Activated naive CD8-positive, alpha-beta T cell treated with anti-CD3 and anti-CD28 coated beads, Interleukin-2, amount 50 U/mL, for 24 hours (primary cell): ENCODE measurements at places on chromosomes 11 and 22.
A peak's percentile ranks its signal among the peaks of the same experiment; 100 is the strongest.

- DNase-seq: peak; percentile 58
These were observed at the start of gene MMP11 for GRCh38 chr22:23772649-23773473. MMP11 (plus strand) TSS chr22:23772849; CDS start chr22:23772871, 22 bp downstream.

- DNase-seq: no peak
These were observed 7.4 kb downstream of the PLXNB2 start for GRCh38 chr22:50299785-50300619.

DNA sequence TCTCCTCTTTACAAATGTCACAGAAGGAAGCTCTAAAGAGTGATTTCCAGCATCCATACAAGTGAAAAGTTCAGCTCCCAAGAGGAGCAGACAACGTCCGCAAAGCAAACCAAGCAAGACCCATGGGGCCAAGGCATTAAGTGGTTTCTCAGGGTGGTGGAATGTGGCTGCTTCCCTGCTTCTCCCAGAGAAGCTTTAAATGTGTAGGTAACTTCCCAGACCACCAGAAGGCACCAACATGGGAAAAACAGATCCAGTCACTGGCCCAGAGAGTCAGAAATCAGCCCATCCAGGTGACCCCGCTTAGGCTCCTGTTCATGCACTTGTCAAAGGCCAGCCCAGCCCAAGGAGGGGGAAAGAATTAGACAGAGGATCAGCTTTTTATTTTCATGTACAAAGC lies 13.3 kb upstream of the PHF21A start:
- no peak for DNase-seq

DNA sequence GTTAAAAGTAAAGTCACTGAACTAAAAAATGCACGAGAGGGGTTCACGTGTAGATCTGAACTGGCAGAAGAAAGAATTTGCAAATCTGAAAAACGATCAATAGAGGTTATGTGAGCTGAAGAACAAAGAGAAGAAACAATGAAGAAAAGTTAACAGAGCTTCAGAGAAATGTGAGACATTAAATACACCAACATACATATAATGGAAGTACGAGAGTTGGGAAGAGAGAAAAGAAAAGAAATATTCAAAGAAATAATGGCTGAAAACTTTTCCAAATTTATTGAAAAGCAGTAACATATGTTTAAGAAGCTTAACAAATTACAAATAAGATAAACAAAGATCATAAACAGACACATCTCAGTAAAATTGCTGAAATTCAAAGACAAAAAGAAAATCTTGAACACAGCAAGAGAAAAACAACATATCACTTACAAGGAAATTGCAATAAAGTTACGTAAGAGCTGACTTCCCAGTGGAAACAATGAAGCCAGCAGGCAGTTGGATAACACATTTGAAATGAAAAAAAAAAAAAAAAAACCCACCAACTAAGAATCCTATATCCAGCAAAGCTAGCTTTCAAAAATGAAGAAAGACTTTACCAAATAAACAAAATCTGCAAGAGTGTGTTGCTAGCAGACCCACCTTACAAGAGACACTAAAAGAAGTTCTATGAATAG lies 56.8 kb downstream of the EMSY start:
- DNase-seq: no peak

DNA sequence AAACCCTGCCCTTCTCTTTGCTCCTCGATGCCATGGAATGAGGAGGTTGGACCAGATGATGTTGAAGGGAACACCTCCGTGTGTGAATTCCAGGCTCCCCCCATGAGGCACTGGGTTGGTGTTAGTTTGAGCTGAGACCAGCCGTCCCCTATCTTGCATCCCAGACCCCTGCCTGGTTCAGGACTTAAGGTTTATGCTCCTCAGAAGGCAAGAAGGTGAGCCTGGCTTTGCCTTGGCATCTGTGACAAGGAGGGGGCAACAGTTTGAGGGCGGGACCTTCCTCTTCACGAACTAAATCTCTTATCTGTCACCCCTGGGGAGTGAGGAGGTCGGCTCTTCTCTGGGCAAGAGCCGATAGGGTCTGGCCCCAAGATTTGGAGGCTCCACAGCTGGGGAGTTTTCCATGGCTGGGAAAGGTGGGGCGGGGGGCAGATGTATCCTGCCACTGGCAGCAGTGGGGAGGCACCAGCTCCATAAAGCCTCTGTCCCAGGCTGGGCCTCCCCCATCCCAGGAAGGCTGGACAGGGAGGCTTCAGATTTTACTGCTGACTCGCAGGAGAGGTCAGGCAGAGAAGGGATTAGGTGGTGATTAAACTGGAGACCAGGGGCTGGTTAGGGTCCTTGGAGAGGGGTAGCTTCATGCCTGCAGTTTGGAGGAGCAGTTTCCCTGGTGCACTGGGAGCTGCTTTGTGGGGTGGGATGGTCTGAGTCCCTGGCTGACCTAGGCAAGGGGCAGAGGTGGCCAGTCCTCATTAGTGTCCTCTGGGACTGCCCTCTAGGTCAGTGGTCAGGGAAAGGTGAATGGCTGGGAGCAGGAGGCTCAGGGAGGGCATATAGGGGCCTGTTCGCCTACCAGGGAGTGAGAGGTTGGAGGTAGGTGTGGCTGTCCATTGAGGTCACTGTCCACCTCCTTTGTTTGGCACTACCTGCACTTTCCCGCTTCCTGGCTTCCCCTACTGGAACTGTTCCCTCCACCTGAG lies 1.1 kb downstream of the SEC14L2 start:
- no peak for DNase-seq

GRCh38 chr22:49735411-49735900 lies 92.2 kb downstream of the BRD1 start:
- no peak for DNase-seq

- no peak for DNase-seq
These were observed 5.7 kb upstream of the FLI1 start for GRCh38 chr11:128688031-128688713.

- peak; percentile 65 for DNase-seq
These were observed 695 bp downstream of the PEX26 start for GRCh38 chr22:18078329-18079041.

DNA sequence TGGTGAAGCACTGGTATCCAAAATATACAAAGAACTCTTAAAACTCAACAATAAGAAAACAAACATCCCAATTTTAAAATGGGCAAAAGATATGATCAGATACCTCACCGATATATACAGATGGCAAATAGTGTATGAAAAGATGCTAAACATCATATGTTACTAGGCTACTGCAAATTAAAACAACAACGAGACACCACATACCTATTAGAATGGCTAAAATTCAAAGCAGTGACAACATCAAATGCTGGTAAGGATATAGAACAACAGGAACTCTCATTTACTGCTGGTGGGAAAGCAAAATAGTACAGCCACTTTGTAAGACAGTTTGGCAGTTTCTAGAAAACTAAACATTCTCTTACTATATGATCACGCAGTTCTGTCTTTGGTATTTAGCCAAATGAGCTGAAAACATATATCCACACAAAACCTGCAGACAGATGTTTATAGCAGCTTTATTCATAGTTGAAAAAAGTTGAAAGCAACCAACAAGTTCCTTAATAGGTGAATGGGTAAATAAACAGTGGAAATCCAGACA lies 38.5 kb downstream of the SIK3 start:
- DNase-seq: no peak

DNA sequence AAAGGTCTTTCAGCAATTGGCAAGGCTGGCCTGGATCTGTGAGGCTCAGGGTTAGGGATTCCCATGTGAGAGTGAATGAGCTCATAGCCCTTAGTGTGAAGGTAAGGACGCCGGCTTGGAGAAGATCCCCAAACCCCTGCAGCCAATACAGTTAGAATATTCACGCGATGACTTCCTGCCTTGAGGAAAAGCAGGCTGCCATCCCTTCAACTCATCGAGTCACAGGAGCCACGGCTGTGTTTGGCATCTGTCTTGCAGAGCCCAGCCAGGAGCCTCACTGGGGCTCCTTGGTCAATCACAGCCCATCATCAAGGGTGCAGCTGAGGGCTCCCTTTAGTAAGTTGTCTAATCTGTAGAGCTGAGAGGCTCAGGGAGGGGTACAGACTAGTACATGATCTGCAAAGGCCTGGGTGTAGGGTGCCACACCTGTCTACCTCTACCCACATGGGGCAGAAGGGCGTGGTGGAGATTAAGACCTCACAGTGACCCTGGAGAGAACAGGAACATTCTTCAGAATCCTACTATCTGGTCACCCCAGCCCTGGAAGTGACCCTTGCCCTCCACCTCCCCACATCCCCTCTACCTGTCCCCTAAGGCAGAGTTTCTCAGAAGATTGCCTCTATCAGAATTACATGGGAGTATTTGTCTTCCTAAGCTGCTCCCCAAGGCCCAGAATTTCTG lies 18.5 kb downstream of the IL10RA start:
- no peak for DNase-seq

DNA sequence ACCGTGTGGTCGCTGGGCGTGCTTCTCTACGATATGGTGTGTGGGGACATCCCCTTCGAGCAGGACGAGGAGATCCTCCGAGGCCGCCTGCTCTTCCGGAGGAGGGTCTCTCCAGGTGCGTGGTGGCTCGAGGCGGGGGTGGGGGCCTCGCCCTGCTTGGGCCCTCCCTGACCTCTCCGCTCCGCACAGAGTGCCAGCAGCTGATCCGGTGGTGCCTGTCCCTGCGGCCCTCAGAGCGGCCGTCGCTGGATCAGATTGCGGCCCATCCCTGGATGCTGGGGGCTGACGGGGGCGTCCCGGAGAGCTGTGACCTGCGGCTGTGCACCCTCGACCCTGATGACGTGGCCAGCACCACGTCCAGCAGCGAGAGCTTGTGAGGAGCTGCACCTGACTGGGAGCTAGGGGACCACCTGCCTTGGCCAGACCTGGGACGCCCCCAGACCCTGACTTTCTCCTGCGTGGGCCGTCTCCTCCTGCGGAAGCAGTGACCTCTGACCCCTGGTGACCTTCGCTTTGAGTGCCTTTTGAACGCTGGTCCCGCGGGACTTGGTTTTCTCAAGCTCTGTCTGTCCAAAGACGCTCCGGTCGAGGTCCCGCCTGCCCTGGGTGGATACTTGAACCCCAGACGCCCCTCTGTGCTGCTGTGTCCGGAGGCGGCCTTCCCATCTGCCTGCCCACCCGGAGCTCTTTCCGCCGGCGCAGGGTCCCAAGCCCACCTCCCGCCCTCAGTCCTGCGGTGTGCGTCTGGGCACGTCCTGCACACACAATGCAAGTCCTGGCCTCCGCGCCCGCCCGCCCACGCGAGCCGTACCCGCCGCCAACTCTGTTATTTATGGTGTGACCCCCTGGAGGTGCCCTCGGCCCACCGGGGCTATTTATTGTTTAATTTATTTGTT lies 2.4 kb downstream of the PIM3 start:
- no peak for DNase-seq

DNA sequence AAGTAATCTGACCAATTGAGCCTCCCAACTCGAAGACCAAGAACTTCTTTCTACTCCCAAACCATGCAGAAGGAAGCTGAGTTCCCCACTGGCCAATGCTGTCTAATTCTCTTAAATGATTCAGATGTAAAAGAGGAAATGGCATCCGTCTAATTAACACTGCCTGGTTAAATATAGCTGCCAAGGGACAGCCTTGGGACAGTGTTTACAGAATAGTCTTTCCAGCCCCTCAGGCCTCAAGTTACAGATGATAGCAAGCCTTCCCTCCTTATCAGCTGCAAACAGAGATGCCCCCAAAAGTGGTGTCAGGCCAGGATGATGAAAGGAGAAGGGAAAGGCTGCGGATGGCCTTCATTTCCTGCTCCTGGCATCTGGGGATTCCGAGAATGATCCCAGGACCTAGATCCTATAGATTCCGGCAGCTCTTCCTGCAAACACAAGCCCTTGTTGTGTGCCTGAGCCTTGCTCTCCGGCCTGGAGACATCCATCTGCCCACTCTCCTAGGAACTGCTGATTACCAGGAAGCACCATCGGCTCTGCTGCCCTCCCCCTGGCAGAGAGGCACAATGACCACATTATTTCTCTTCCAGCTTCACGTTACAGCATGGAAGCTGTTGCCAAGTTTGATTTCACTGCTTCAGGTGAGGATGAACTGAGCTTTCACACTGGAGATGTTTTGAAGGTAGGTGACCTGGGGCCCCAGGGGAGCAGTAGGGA lies 13.5 kb upstream of the TMA7B start:
- no peak for DNase-seq

DNA sequence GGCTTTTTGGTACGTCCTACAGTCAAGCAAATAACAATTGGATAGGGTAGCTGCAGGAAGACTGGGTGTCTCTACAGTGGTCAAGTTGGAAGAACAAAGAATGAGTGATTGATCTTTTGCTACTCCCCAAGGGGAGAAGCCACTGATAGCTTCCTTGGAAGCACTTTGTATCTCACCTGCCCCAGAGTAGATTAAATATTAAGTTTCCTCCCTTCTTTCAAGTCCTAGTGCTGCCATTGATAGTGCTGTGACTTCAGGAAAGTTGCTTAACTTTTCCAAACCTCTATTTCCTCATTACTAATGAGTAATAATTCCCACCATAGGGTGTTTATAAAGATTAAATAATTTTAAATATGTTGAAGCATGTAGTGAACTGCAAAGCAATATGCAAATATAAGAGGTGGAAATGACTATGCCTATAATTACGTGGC lies 35.6 kb upstream of the EHF start:
- no peak for DNase-seq

GRCh38 chr22:19449422-19449767 lies 1.9 kb upstream of the C22orf39 start:
- no peak for DNase-seq

- DNase-seq: no peak
These were observed 25.5 kb upstream of the TXNRD2 start for GRCh38 chr22:19966908-19967750.

GRCh38 chr22:20531404-20532201 lies 24.2 kb downstream of the MED15 start:
- DNase-seq: no peak

- DNase-seq: no peak
These were observed 21.3 kb downstream of the TRIM66 start for GRCh38 chr11:8661001-8661795.

GRCh38 chr11:4560467-4560866 lies 15.5 kb downstream of the OR52M1 start:
- no peak for DNase-seq

GRCh38 chr11:123227763-123228495 lies 32.9 kb upstream of the CLMP start:
- DNase-seq: no peak
